Upper lobe of left lung (tissue), 6 donors: ENCODE measurements at places on chromosomes 1 and 21. TPM values are rescaled to one million over a fixed set of nuclear protein-coding genes. Genes with fewer than 3 reads are reported as not detected.

The ACADM gene
- total RNA-seq = 50.2 TPM

The CA14 gene
- 0.63 TPM for total RNA-seq

DNA sequence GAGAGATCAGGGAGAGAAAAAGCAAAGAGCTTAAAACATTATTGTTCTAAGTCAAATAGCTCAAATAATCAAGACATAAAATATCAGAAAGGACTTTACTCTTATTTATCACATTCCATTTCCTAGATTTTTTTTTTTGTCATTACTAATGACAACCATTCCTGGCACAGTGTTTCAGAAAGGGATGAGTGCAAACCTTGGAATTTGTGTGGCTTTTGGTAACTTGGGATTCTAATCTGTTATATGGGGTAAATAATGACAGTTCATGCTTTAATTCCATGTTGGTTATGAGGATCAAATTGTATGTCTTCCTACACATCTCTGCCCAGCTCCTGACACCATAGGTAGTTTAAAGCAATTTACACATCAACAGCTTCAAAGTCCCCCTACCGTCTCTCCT is 358.4 kb upstream of the ADGRL4 start:
- no peak for DNase-seq

GRCh38 chr1:32652244-32652962 is 1.4 kb downstream of the RBBP4 start:
- DNase-seq = no peak

GRCh38 chr1:244047621-244048255 is 3.3 kb upstream of the ZBTB18 start:
- DNase-seq = peak; percentile 86

The PDPN gene
- 27.3 TPM for total RNA-seq

DNA sequence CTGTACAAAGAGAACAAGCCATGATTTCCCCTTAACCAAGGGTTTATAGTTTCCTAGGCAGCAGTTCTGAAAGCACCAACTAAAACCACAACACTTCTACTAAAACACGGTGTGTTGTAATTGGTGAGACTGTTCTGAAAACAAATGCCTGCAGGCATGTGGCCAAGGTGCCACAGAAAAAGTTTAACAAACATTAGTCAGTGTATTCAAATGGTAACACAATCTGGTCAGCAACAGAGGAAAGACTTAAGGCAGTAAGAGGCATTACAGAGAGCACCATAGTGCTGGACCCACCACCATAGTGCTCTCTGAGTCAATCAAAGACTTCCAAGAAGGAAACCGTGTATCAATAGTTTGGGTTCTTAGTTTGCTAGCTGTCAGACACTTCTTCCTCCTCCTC is 16.7 kb downstream of the SNIP1 start:
- no peak for DNase-seq

The PRELP gene
- 54.8 TPM for total RNA-seq

- no peak for DNase-seq
These were observed 181.4 kb upstream of the KIAA0040 start for GRCh38 chr1:175373786-175374623.

DNA sequence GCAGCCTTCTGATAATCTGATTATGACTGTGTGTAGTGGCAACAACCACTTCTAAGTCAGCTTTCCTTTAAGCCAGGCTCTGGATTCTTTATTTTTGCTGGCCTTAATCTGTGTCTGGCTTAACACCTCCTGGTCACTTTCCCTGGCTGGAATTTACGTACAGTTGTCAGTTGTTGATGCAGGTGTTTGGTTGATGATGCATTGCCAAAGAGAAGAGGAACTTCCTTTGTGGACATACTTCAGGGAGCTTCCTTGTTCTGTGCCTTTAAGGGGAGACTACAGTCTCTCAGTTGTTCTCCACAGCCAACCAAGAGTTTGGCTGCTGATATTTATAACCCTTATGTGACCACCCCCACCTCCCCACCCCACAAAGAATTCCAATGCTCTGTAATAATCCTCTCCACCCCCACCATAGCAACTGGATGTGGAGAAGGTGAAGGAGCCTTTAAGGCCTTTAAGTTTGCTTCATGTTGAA is 96.0 kb upstream of the BMP8A start:
- DNase-seq = no peak

The OR6N1 gene
- 0.46 TPM for total RNA-seq

The PUM1 gene
- 85.7 TPM for total RNA-seq

DNA sequence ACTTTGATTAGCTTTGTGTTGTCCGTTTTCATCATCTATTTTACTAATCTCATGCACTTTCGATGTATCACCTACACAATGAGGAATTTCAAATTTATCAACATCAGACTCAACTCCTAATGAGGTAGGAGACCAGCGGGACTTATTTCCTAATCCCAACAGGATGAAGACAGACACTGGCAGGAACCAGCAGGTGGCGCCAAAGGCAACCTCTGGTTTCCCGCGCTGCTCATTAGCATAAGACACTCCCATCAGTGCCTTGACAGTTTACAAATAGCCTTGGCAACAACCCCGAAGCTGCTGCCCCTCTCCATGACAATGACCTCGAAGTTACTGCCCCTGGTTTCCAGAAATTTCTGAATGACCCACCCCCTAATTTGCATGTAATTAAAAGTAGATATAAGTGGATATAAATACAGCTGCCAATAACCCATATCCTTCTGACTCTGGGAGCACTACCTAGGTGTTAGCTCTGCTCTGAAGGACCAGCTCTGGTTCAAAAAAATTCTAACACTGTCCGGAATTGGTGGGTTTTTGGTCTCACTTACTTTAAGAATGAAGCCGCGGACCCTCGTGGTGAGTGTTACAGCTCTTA is 974.8 kb downstream of the ADGRL2 start:
- DNase-seq = no peak

- no peak for DNase-seq
These were observed 18.3 kb downstream of the NPL start for GRCh38 chr1:182807907-182808306.

DNA sequence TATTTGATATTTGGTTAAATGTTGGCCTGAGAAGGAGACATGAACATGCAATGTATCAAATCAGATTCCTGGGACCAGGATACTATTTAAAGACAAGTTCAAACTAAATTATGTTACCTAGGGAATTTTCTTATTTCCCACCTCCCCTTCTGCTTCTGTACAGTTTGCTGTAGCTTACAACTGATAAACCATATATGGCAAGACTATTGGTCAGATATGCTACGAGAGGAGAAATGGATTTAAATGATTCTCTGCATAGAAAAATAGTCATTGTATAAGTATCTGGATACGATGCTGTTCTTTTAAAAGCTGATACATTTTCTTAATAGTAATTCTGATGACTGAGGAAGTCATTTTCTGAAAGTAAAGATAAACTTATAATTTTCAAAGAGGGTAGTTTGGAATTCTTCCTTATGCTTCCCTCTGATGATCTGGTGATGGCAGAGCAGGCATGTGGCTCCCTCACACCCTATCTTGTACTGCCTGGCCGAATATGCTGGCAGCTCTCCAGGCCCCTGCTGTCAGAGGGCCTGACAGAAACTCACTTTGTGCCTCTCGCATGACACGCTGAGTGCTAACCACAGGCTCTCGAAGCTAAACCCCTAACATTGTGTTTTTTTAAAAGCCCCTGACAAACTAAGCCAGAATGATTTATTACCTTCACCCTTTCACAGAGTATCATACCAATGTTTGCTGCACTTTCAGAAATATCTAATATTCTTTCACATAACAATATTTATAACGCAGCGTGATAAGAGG is 19.4 kb downstream of the RRP15 start:
- DNase-seq = no peak

DNA sequence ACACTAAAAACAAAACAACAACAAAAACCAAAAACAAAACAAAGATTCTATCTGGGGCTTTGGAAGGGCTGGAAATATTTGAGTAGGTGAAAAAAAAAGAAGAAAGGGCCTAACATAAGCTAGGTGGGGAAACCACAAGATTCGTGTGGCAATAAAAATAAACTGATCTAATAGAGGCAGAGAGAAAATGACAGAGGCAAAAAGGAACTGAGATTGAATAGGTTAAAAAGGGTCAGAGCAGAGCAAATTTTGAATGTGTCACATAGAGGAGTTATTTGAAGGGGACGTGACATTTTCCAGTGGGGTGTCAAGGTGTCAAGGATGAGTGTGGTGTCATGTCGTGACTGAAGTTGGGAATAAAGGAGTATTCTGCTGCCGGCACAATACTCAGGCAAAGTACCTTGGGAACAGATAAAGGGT is 65.2 kb upstream of the RALGPS2 start:
- DNase-seq = no peak

- DNase-seq = no peak
These were observed 831 bp downstream of the CSRP1 start for GRCh38 chr1:201506092-201506491.

The FCRL2 gene
- total RNA-seq = 3.1 TPM

The A3GALT2 gene
- 0.79 TPM for total RNA-seq

The KPNA6 gene
- 44.8 TPM for total RNA-seq

DNA sequence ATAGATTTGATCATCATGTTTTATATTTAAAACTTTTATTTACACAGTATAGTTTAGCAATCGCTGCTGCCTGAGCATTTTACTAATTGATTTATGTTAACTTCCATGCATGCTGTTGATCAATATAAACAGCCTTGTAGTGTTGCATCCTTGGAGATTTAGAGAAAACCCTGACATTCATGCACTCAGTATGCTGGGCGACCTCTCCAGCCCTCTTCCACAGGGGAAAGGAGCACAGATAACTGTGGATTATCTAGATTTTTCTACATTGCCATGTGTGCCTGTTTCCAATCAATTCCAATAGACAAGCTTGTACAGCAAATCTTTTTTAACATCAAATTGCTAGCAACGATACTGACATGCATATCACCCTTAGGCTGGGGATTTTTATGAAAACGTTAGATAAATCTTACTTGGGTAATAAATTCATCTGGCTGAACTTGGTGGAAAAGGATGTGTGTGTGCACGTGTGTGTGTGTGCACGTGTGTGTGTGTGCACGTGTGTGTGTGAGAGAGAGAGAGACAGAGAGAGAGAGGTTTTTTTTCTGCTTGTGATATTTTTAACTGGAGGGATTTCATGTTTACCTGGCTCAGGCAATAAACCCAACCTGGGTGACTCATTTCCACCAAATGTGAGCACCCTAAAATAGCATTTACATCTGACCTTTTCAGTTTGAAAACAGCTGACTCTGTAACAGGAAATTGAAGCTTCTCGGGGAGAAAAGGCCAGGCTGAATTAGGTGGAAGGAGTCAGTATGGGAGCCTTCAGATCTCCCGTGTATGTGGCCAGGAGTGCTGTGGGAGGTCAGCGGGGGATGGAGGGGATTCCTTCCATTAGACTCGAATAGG is 339.8 kb downstream of the PRDM2 start:
- DNase-seq = no peak

The WNT2B gene
- 19.9 TPM for total RNA-seq

GRCh38 chr21:26441149-26441548 is 131.9 kb downstream of the CYYR1 start:
- DNase-seq = no peak

DNA sequence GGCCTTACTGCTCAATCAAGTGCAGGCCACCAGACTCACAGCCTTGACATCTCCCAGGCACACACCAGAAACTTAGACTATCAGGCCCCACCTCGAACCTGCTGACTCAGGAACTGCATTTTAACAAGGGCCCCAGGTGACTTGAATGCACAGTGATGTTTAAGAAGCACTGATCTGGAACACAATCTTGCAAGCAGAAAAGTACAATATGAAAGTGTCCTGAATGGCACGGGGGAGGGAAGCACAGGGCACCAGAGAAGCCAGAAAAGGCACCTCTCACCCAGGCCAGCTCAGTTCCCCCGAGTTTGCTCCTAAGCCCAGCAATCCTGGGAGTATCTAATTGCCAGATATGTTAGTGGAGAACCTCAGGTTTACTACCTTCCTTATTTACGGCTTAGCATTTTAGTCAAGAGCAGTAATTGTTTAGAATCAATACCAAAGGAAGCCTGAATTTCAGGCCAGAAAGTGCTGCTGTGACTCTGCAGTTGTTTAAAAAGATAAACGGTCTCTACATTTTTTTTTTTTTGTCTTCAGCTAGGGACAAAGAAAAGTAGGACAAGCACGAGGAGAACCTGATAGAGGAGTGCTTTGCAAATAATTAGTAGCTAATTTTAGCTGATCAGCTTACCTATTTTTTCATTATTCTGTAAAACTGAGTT is 50.9 kb upstream of the CDC42BPA start:
- no peak for DNase-seq

DNA sequence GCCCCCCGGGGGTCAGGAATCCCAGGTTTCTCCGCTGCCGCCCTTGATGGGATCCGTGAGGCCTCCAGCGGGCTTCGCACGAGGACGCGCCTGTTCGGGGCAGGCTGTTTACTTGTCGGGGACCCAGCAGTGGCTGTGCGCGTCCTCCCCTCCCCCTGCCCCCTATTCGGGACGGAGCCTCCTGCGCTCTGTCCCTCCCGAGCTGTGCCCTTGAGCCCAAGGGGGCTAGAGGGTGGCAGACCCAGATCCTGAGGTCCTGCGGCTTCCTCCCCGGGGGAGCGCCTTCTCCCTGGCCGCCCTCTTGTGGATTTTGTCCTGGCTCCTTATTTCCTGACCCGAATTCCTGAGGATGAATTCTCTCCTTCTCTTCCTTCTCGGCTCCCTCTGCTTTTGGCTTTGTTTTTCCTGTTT is 38.4 kb downstream of the PIK3CD start:
- DNase-seq = no peak

The RAB3GAP2 gene
- total RNA-seq = 22.8 TPM

- DNase-seq = no peak
These were observed 17.0 kb upstream of the ANGEL2 start for GRCh38 chr1:213032651-213033050.

DNA sequence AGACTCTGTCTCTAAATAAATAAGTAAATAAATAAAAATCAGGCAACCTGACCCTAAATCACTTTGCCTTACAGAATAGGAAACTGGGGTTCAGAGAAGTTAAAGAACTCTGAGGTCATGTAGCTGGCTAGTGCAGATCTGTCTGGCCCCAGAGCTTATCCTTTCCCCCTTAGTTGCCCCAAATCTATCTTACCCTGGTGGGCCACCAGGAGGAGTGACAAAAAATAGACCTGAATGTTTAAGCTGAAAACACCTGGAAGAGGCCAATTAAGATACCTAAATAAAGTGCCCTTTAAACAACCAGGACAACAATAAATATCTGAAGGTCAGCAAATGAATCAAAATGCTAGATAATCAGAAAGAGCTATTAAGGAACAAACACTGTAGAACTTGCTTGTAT is 59.7 kb downstream of the TEX35 start:
- no peak for DNase-seq
